ENCODE measurements at places on chromosomes 4 and X.
A peak's percentile ranks its signal among the peaks of the same experiment; 100 is the strongest.

GRCh38 chr4:173991316-173991715 lies 292.2 kb downstream of the FBXO8 start:
- no peak for DNase-seq

DNA sequence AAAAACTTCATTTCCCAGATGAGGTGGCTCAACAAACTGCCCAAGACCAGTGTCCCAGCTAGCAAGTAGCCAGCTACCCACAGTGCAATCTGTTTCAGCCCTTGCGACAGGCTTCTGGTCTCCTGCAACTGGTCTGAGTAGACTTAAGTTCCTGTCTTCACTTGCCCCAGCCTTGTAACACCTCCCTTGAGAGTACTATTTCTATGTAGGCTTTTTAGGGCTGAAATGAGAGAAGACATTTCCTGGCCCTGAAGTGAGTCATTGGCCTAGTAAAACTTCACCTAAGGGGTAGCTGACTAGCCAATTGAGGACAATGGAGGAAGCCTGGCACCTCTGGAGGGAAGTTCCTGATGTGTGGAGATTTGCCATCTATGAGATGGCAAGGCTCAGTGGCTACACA lies 80.1 kb upstream of the STIM2 start:
- DNase-seq, result no peak

DNA sequence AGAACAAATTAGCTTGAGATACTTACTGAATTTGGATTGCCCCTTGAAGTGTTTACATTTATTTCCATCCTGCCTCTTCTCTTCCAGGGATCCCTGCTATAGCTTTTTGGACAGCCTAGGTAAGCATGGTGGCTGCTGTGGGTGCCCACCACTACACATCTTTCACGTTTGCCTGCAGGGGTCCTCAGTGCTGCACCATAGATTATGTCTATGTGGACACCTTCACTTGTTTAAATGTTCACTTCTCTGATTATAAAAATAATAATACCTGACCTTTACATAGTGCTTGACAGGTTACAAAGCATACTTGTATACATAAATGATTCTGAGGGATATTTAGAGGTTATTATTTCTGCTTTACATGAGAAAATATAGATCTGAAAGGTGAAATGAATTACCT lies 67.9 kb upstream of the SLC4A4 start:
- no peak for DNase-seq

DNA sequence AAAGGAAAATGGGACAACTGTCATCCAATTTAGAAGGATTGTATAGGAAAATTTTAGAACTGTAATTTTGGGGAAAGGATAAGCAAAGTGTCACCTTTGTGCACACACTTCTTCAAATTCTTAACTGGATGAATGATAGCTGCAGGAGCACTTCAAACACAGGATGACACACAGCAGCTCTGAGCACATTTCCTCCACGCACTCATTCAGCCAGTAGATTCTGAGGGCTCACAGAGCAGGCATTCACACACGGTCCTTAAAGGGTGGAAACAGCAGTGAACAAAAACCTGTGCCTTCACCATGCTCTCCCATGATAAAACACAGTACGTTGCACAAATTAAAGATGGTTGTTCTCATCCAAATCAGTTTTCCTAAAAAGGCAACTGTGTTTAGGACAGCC lies 38.5 kb upstream of the KLF3 start:
- no peak for DNase-seq

DNA sequence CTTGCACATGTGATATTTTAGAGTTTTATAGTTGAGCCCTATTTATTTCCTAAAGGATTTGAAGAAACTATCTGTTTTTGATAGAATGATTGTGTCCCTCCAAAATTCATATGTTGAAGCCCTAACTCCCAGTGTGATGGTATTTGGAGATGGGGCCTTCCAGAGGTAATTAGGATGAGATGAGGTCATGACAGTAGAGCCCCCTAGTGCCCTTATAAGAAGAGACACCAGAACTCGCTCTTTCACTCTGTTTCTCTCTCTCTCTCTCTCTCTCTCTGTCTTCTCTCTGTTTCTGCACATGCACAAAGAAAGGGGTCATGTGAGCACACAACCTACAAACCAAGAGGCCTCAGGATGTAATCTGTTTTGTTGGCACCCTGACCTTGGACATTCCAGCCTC lies 921.9 kb upstream of the DIAPH2 start:
- DNase-seq, result no peak

DNA sequence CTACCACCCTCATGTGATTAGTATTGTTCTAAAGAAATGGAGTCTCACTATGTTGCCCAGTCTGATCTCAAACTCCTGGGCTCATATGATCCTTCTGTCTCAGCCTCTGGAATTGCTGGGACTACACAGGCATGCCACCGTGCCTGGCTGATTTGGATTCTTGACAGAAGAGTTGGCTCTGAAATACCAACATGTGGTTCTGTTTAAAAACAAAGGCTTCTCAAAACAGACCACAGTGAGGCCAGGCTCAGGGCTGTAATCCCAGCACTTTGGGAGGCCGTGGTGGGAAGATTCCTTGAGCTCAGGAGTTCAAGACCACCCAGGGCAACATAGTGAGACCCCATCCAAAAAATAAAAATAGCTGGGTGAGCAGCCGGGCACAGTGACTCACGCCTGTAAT lies 126.7 kb downstream of the DHRSX start:
- DNase-seq, result no peak

GRCh38 chr4:112759313-112759712 lies 122.4 kb downstream of the LARP7 start:
- no peak for DNase-seq

DNA sequence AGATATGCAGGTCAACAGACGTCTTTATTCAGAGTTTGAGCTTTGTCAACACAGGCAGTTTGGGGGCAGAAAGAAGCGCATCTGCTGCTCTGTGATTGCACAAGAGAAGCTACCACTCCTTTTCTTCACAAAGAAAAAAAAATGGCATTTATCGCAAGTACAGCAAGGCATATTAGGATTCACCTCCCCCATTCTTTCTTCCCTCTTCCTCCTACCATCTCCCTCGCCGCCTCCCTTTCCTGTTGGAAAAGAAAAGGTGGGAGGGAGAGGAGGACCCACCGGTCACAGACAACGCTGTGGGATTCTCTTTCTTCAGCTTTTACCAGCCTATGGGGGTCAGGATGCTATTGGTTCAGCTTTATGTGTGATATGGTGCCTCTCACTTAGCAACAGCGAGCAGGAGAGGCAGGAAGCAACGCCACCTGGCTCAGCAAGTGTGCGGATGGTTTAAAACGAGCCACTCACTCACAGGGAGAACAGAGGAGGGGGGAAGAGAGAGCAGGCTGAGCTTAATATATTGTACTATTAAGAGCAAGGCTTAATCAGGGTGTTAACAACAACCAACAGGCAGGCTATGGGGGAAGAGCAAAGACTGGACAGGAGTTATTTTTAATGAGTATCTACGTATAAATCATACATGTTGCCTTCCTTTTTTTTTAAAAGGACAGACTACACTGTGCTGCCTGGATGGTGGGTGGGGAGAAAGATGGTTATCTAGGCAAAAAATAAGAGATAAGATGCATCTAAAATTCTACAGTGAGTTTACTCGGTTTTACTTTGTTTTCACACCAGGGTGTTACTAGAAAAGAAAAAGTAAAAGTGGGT lies 104.7 kb downstream of the MAML3 start:
- peak; percentile 19 for DNase-seq

GRCh38 chrX:42807393-42807792 lies 29.4 kb upstream of the PPP1R2C start:
- no peak for DNase-seq

GRCh38 chr4:134463771-134464170 lies 262.2 kb upstream of the PABPC4L start:
- DNase-seq, result no peak

DNA sequence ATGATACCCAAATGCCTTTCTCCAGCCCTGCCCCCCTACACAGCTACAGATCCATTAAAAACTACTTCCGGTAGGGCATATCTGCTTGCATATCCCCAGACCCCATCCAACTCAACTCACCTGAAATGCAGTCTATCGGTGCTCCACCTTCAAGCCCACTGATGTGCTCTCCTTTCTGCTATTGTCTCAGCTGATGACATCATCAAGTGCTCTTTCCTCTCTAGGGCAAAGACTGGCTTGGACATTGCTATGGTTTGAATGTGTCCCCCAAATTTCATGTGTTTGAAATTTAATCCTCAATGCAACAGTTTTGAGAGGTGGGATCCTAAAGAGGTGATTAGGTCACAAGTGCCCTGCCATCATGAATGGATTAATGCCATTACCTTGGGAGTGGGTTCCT lies 212.4 kb downstream of the RELL1 start:
- no peak for DNase-seq

GRCh38 chrX:13719192-13719856 lies 15.1 kb downstream of the TRAPPC2 start:
- DNase-seq, result no peak

GRCh38 chrX:115330498-115331168 lies 41.1 kb downstream of the LUZP4 start:
- DNase-seq, result no peak

DNA sequence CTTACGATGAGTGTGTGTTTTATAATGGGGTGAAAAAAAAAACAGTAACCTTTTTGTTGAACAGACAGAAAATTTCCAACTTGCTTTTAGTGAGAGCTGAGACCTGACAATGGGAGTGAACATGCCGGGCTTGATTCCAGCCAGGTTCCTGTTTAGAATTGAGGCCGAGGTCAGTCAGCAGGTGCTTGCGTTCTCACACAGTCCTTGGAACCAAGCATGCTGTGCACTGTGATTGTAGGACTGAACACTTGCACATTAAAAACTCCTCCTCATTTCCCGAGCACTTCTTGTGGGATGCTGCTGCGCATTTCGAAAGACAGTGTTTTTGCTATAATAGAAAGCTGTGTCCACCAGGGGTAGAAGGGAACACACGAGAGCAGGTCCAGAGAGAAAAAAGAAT lies 51.8 kb downstream of the TMEM131L start:
- no peak for DNase-seq

DNA sequence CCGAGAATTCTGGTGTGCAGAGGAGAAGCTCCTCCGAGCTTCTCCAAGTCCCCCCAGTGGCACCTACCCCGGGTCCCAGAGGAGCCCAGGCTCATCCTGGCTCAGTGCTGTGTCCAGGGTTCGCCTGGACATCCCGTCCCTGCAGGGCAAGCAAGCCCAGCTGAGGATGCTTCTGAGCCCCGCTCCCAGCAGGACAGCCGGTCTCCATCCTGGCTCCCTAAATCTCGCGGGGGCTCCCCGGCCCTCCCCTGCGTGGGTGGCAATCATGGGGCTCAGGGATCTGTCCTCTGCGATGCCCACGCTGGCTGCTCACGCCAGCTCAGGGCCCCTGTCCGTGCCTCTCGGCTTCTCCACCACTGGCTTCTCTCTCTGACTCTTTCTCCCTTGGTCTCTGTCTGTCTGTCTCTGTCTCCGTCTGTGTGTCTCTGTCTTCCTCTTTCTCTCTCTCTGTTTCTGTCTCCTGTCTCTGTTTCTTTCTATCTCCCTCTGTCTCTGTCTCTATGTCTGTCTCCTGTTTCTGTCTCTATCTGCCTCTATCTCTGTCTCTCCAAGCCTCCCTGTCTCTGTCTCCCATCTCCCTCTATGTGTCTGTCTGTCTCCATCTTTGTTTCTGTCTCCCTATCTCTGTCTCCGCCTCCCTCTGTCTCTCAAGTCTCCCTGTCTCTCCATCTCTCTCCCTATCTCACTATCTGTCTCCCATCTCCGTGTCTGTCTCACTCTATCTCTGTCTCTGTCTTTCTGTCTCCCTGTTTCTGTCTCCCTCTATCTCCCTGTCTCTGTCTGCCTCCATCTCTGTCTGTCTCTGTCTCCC lies 27.8 kb upstream of the SLC25A6 start:
- no peak for DNase-seq
